ENCODE measurements at places on chromosomes 7 and 10. TPM values are rescaled to one million over a fixed set of nuclear protein-coding genes. Genes with fewer than 3 reads are reported as not detected.
A peak's percentile ranks its signal among the peaks of the same experiment; 100 is the strongest.

GRCh38 chr7:1223196-1223981 lies 9.3 kb upstream of the UNCX start:
- DNase-seq = no peak

DNA sequence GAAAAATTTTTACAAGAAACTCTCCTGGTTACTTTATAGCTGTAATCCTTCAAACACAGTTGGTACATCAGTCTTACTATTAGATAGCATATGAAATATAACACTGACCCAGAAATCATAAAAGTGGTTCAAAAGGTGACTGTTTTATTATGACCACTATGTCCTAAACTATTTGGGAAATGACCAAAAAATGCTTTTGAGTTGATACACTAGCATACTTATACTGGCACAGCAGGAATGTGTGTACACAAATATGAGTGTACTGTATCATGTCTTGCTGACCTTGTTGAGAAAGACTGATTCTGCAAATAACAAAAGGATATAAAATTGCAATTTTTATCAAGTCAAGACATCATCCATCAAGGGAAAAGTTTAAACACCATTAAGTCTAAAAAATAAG lies 24.3 kb downstream of the CSTF2T start:
- DNase-seq = peak; percentile 99

- no peak for DNase-seq
Observed at GRCh38 chr10:30357806-30358205, 8.7 kb upstream of the MTPAP start.

DNA sequence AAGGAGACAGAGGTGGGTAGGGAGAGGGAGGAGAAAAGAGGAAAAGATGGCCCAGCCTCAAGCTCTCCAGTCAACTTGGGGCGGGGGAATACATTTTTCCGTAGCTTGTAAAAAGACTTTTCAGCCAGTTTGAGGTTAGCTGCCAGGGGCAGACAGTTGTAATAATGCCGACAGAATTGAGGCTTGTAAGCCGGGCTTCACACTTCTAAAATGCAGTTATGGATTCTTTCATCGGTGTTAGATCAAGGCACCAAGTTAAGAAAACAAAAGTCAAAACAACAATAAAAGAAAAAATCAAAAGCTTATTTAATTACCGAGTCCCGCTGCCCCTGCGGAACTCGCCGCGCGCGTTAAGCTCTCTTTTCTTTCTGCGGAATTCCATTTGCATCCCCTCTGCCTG lies 448 bp upstream of the EVX1 start:
- no peak for DNase-seq

GRCh38 chr7:147646568-147646967 lies 944.0 kb upstream of the C7orf33 start:
- no peak for DNase-seq

DNA sequence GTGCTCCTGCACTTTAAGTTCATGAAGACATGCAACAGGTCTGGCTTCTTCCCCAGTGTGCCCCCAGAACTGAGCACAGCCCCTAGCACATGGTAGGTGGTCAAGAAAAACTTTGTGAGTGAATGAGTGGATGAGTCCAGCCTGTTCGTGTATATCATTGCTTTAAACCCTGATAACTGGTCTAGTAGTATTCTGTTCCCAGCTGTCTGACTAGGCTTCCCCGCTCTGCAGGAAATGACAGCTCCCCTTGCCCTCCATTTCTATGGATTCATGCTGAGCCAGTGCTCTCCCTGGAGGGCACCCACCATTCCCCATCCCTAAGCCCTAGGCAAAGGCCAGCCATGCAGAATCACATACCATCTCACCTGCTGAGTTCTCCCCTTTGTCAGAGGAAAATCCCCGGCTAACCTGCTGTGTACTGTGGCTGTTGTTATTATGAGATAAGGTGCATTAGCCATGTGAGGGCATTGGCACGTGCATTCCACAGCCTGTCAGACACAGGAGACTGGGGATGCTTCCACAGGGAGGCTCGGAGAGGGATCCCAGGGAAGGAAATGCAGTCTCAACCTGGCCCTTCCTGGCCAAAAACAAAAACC lies 698.9 kb downstream of the GRID1 start:
- no peak for DNase-seq

Gene CRTAC1
- total RNA-seq = not detected

Gene TRPV5
- not detected for total RNA-seq

Gene ITGA8
- total RNA-seq = not detected

Gene NME8
- total RNA-seq = not detected

Gene C10orf53
- total RNA-seq = not detected

Gene MBL2
- total RNA-seq = 0.17 TPM

Gene SYT15
- not detected for total RNA-seq

Data from PC-3 (cell line).